ENCODE measurements at places on chromosomes 4 and X. TPM values are rescaled to one million over a fixed set of nuclear protein-coding genes. Genes with fewer than 3 reads are reported as not detected.
A peak's percentile ranks its signal among the peaks of the same experiment; 100 is the strongest.

GRCh38 chr4:108219998-108220397, 51.3 kb upstream of the LEF1 start:
- H3K36me3 ChIP-seq: no peaks in the 10 kb centered on the region
- H3K27ac ChIP-seq: no peak overlapping the region
- no peaks in the 10 kb centered on the region for H3K27me3 ChIP-seq
- no peak for DNase-seq

GRCh38 chr4:113563691-113564378, 197.7 kb downstream of the CAMK2D start:
- H3K4me1 ChIP-seq: peaks cover 41% of the 10 kb centered on the region
- H3K36me3 ChIP-seq: peaks cover 3% of the 10 kb centered on the region
- H3K27ac ChIP-seq: peak overlapping the region; percentile 28
- no peaks in the 10 kb centered on the region for H3K27me3 ChIP-seq

GRCh38 chrX:45348296-45348695, 147.6 kb upstream of the DIPK2B start:
- H3K4me1 ChIP-seq: peaks cover 60% of the 10 kb centered on the region
- no peak overlapping the region for H3K4me3 ChIP-seq
- no peaks in the 10 kb centered on the region for H3K27me3 ChIP-seq
- no peak for DNase-seq
- peaks cover 5% of the 10 kb centered on the region for H3K36me3 ChIP-seq

- DNase-seq: no peak
- H3K4me3 ChIP-seq: no peak overlapping the region
- H3K36me3 ChIP-seq: no peaks in the 10 kb centered on the region
- no peaks in the 10 kb centered on the region for H3K27me3 ChIP-seq
- H3K27ac ChIP-seq: peak overlapping the region; percentile 29
Measured at GRCh38 chr4:101967697-101968346, 177.3 kb downstream of the BANK1 start.

DNA sequence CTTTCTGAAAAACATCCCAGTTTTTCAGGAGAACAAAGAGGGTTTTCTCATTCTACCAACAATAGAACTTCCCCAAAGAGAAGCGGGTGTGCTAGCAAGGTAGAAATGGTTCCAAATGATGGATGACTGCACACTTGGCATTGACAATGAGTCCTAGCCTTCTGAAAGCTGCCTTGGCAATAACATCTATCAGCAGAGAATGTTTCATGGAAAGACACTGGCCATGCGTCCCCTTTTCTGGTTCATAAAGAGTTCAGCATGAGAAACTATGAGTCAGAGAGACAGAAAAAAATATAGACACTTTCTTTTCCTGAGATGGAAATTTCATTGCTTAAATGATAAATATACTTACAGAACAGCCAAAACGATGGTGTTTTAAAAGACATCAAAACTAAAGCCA, 236.9 kb upstream of the PRKX start:
- H3K4me3 ChIP-seq: no peak overlapping the region
- H3K27ac ChIP-seq: no peak overlapping the region
- no peaks in the 10 kb centered on the region for H3K36me3 ChIP-seq
- no peak for DNase-seq

GRCh38 chrX:70176938-70177533, at the start of gene DGAT2L6:
Gene DGAT2L6, plus strand, starts transcription at chrX:70177483. Its CDS starts 100 bp downstream, at chrX:70177583.
- no peaks in the 10 kb centered on the region for H3K4me1 ChIP-seq
- H3K27me3 ChIP-seq: no peaks in the 10 kb centered on the region
- no peaks in the 10 kb centered on the region for H3K36me3 ChIP-seq

DNA sequence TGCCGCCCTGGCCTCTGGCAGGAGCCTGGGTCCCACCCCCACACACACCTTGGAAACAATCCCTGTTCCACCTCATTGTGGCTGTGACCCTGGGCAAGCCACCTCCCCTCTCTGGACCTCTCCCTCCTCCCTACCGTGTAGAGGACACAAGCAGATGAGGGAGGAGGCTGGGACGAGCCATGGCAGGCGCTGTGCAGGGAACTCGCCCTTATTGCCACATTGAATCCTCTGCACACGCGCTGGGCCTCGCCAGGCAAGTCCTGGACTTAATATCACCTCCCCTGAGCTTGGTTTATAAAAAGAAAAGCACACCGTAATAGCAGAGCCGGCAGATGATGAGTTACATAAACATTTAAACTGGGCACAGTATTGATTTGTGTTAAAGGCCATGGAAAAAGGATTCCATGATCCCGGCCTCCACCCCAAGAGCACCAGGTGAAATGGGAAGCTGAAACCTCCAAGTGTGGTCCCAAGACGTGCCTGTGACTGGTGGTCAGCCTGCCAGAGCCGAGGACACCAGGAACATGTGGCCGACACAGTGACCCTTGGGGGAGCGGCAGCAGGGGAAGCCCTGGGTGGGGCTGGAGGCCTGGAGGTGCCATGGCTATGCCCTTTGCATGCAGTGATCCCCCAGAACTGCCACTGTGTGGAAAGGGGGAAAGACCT, 81.1 kb downstream of the PPP2R2C start:
- no peak for DNase-seq
- no peaks in the 10 kb centered on the region for H3K4me1 ChIP-seq
- no peaks in the 10 kb centered on the region for H3K36me3 ChIP-seq
- H3K27ac ChIP-seq: no peak overlapping the region
- no peak overlapping the region for H3K4me3 ChIP-seq

- no peaks in the 10 kb centered on the region for H3K4me1 ChIP-seq
- DNase-seq: no peak
- H3K27me3 ChIP-seq: no peaks in the 10 kb centered on the region
- no peak overlapping the region for H3K27ac ChIP-seq
Measured at GRCh38 chr4:36651253-36651652, 369.8 kb downstream of the DTHD1 start.

DNA sequence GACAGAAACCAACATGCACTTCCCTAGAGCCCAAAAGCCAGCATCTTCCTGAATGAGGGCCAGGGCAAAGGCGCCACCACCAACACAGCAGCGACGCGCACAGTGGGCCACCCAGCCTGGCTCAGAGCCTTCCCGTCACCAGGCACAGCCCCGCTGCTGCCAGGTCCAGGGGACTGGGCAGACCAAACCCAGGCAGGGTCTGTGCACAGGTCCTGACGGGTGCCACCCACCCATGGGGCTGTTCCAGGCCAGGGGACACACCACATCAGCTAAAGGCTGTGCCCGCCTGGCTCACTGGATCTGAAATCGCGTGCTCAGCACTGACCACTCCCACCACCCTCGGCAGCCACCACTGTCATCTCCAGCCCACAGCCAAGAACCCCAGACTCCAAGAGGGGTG, 13.8 kb downstream of the FAM53A start:
- no peak for DNase-seq
- no peak overlapping the region for H3K27ac ChIP-seq
- no peak overlapping the region for H3K4me3 ChIP-seq

DNA sequence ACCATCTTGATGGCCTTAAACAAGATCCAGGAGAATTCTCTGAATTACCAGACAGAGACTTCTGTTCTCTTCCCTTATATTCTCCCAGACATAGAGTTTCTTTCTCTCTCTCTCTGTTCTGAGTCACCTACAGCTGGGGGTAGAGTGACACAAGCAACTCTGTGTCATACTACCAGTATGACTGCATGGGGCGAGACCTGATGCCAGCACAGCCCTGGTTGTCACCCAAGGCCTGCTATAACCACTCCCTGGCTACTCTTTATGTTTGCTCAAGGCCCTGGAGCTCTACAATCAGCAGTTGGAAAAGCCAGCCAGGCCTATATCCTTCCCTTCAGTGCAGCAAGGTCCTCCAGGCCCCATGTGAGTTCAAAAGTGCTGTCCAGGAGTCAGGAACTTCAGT, 114.2 kb upstream of the TENT5D start:
- H3K27ac ChIP-seq: no peak overlapping the region
- no peak for DNase-seq
- H3K27me3 ChIP-seq: no peaks in the 10 kb centered on the region

GRCh38 chr4:36348403-36348938, 67.1 kb downstream of the DTHD1 start:
- peaks cover 2% of the 10 kb centered on the region for H3K4me1 ChIP-seq
- H3K27me3 ChIP-seq: peaks cover 7% of the 10 kb centered on the region
- no peak overlapping the region for H3K27ac ChIP-seq

DNA sequence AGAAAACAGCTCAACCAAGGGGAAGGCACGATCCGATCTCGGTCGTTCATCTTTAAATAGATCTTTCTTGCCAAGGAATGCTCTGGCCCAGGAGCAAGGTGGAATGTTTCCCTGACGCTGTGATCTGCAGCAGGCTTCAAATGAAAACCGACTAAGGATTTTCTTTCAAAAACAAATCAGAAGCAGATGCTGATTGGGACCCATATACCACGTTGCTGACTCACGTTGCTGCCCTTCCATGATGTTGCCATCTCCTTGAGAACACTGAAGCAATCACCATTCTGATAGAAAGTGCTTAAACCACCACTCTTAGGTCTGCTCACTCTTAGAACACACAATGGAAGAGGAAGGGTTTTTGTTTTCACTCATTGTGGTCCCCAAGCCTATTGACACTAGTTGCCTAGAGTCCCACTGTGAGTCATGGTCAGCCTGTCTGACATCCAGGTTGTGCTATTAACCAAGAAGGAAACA, 26.1 kb downstream of the LAMTOR3 start:
- no peak overlapping the region for H3K4me3 ChIP-seq
- no peaks in the 10 kb centered on the region for H3K36me3 ChIP-seq
- H3K4me1 ChIP-seq: no peaks in the 10 kb centered on the region
- H3K27ac ChIP-seq: no peak overlapping the region
- no peak for DNase-seq
- peaks cover 9% of the 10 kb centered on the region for H3K27me3 ChIP-seq

DNA sequence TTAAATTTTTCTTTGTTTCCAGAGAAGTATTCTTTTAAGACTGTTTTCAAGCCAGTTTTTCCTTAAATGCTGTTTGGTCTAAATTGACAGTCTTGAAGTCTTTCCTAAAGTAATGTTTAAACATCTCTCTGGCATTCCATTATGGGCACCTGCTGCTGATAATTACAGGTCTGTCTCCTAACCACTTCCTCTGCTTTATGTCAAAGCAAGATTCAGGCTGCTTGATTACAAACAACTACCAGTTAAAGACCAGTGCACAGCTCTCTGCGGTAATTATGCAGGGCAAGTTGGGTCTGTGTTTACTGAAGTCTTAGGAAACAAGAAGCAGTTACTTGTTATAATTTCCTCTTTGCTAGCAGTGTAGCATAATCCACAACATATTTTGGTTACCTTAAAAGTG, 17.6 kb downstream of the UNC5C start:
- no peaks in the 10 kb centered on the region for H3K36me3 ChIP-seq
- H3K27me3 ChIP-seq: no peaks in the 10 kb centered on the region
- H3K4me1 ChIP-seq: peaks cover 50% of the 10 kb centered on the region
- no peak overlapping the region for H3K27ac ChIP-seq

DNA sequence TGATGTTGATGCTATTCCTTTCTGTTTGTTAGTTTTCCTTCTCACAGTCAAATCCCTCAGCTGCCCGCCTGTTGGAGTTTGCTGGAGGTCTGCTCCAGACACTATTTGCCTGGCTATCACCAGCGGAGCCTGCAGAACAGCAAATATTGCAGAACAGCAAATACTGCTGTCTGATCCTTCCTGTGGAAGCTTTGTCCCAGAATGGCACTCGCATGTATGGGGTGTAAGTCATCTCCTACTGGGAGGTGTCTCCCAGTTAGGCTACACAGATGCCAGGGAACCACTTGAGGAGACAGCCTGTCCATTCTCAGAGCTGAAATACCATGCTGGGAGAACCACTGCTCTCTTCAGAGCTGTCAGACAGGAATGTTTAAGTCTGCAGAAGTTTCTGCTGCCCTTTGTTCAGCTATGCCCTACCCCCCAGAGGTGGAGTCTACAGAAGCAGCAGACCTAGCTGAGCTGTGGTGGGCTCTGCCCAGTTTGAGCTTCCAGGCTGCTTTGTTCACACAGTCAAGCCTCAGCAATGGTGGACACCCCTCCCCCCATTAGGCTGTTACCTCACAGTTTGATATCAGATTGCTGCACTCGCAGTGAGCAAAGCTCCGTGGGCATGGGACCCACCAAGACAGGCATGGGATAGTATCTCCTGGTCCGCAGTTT, 74.9 kb downstream of the SPIN3 start:
- no peak overlapping the region for H3K27ac ChIP-seq
- DNase-seq: no peak
- no peak overlapping the region for H3K4me3 ChIP-seq
- H3K36me3 ChIP-seq: no peaks in the 10 kb centered on the region
- no peaks in the 10 kb centered on the region for H3K4me1 ChIP-seq

DNA sequence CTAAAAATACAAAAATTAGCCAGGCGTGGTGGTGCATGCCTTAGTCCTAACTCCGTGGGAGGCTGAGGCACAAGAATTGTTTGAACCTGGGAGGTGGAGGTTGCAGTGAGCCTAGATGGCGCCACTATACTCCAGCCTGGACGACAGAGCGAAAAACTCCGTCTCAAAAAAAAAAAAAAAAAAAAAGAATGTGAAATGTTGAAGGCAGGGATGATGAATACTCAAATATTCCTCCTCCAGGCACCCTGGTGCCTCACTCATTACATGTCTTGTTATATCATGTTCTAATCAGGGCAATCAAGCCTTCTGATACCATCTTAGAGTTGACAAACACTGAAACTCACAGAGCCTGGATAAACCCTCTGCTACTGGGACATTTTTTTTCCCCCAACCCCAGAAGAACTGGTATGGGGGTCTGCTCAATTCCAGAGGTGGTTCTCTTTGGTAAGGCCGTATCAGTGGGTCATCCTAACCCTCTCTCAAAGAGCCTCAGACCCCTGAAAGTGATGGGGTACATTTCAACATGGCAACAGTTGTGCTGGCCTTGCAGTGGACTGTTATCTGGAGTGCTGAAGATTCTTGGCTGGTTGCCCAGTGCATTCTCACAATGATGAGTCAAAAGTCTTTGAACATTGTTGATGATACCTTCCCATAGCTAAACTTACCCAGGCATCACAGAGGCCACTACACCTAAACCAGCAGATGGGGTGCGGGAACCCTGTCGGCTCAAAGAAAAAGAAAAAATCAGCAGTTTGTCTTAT, 2.4 kb upstream of the SH3KBP1 start:
- no peak overlapping the region for H3K4me3 ChIP-seq
- H3K4me1 ChIP-seq: peaks cover 23% of the 10 kb centered on the region
- no peaks in the 10 kb centered on the region for H3K27me3 ChIP-seq
- no peak for DNase-seq
- peak overlapping the region; percentile 12 for H3K27ac ChIP-seq

GRCh38 chrX:78105944-78106650, 2.0 kb downstream of the PGK1 start:
- peak overlapping the region; percentile 90 for H3K27ac ChIP-seq
- peaks cover 3% of the 10 kb centered on the region for H3K36me3 ChIP-seq
- peak overlapping the region; percentile 88 for H3K4me3 ChIP-seq
- no peak for DNase-seq

GRCh38 chrX:48966796-48967579, 4.7 kb downstream of the KCND1 start:
- no peaks in the 10 kb centered on the region for H3K36me3 ChIP-seq
- H3K4me1 ChIP-seq: peaks cover 9% of the 10 kb centered on the region
- H3K4me3 ChIP-seq: no peak overlapping the region
- H3K27me3 ChIP-seq: no peaks in the 10 kb centered on the region
- peak overlapping the region; percentile 69 for H3K27ac ChIP-seq
- no peak for DNase-seq

GRCh38 chr4:39759569-39759968, 61.6 kb downstream of the UBE2K start:
- H3K4me1 ChIP-seq: peaks cover 3% of the 10 kb centered on the region
- no peak for DNase-seq
- H3K27me3 ChIP-seq: no peaks in the 10 kb centered on the region

GIMD1 gene
- not detected for total RNA-seq

SSX4B gene
- not detected for total RNA-seq

PABPC1L2A gene
- not detected for total RNA-seq

GC gene
- total RNA-seq: not detected

COX7B2 gene
- not detected for total RNA-seq

GPRASP3 gene
- 2.5 TPM for total RNA-seq

CCNB3 gene
- 0.59 TPM for total RNA-seq

RIPPLY1 gene
- total RNA-seq: not detected

ZNF595 gene
- total RNA-seq: 2.9 TPM
